GM13976 (cell line): ENCODE measurements at places on chromosomes 16 and 17.

GRCh38 chr16:89170346-89171215, 967 bp upstream of the CDH15 start:
- no peak for DNase-seq

DNA sequence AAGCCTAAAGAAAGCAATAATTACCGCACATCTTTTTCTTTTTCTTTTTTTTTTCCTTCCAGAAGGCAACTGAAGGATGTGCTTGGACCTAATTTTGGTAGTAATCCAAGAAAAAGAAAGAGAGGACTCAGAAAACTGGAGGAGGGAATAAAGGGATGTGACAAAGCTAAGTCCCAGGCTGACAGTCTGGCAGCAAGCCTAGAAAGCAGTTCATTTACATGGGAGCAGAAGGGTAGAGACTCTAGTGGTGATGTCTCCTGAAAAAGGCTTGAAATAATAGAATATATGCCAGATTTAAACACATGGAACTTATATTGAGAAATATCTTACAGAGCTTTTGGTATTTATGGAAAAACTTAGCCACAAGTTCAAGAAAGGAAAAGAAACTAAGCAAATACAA, 101.0 kb upstream of the SHISA6 start:
- DNase-seq: no peak

GRCh38 chr17:49082231-49082630, 50.3 kb upstream of the B4GALNT2 start:
- DNase-seq: no peak

GRCh38 chr17:37605813-37606505, 3.3 kb downstream of the SYNRG start:
- DNase-seq: peak; percentile 21

- DNase-seq: no peak
Measured at GRCh38 chr17:29031488-29031887, 11.5 kb upstream of the PIPOX start.

GRCh38 chr16:31055613-31056012, 18.4 kb downstream of the ZNF668 start:
- DNase-seq: no peak

GRCh38 chr17:38401459-38401858, 26.8 kb upstream of the ARHGAP23 start:
- DNase-seq: no peak

DNA sequence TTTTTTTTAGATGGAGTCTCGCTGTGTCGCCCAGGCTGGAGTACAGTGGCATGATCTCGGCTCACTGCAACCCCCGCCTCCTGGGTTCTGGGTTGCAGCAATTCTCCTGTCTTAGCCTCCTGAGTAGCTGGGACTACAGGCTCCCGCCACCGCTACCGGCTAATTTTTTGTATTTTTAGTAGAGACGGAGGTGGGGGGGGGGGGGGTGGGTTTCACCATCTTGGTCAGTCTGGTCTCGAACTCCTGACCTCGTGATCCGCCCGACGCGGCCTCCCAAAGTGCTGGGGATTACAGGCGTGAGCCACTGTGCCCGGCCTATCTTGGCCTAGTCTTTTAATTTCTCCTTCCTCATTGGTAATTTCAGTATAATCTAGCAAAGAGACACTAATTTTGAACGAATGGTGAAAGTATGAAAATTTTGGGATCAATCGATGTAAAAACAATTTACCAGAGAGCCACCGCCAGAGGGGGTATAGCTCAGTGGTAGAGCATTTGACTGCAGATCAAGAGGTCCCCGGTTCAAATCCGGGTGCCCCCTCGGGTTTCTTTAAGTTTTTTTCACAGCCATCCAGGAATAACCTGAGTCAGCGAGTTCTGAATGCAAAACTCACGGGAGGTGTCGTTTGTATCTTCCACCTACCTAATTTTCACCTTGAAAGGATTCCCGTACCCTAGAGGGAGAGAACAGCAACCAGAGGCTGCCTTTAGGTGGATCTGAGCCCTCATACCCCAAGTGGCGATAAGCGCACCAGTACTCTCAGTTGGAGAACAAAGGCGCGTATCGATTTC, 2.5 kb upstream of the LASP1 start:
- DNase-seq: no peak

DNA sequence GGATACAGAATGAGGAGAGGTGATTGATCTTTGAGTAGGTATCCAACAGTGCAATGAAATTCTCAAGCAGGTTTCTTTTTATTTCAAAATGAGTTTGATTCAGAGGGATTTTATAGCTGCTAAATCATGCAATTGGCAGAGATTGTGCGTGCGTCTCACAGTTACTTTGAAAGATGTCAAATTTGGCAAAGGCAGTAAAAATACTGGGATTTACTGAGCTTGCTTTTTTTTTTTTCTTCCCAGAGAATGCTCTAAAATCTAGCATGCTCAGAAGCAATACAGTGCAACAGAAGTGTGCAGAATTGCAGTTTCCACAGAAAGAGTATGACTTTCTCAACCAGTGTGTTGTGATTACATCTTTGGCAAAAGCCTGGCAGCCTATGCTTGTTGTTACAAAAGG, 410.7 kb upstream of the GOT2 start:
- DNase-seq: no peak

DNA sequence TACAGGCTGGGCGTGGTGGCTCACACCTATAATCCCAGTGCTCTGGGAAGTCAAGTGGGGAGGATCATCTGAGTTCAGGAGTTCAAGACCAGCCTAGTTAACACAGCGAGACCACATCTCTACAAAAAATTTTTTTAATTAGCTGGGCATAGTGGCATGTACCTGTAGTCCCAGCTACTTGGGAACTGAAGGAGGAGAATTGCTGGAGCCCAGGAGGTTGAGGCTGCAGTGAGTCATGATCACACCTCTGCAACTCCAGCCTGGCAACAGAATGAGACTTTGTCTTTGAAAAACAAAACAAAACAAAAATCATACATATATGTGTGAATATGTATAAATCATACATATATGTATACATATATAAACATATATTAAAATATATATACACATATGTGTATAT, 54.1 kb upstream of the MARCHF10 start:
- no peak for DNase-seq

DNA sequence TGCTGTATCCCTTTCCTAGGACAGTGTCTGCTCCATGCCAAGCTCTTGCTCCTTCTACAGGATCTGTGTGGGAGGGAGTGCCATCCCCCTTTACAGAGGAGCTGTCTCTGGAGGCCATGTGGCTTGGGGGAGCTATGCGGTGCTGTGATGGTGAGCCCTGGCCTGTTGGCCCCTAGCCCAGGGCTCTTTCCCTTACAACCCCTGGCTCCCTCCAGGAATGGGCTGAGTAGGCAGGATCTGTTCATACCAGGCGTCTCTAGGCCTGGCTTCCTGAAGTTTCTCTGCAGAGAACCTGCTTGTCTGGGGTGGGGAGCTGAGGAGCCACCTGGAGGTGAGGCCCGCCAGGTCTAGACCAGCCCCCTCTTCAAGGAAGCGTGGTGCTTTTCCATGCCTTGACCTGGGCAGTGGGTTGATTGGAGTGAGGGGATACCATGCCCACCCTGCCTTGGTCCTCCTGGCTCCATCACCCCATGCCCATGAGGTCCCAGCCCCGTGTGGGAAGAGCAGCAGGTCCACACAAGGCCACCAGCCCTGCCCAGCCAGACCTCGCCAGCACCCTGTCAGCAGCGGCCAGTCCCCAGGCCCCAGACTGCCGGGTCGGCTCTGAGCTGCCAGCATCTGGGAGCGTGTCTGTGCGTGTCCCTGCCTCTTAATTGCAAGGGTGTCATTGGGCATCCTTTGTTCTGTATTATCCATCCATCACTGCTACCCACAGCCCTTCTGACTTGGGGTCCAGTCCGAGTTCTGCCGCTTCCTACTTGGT, 14.7 kb downstream of the LLGL2 start:
- DNase-seq: no peak

GRCh38 chr16:29699324-29700219, 20.6 kb downstream of the QPRT start:
- no peak for DNase-seq

- DNase-seq: no peak
Measured at GRCh38 chr17:74573169-74573568, 5.9 kb upstream of the CD300H start.

DNA sequence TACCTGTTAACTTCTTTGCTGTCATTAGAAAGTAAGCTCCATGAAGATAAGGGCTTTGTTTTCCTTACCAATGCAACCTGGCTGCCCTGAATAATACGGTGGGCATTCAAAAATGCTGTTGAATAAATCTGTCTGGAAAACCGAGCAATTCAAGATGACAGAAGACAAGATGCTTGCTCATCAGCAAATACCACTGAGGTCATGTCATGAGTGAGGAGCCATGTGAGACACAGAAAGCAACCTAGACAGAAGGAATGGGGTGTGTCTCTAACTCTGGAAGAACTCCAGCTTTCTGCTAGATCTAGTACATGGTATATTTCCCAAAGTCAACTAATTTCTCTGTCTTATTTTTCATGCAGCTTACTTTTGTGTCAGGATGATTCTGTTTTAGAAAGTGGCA, 64.2 kb downstream of the STH start:
- DNase-seq: no peak

DNA sequence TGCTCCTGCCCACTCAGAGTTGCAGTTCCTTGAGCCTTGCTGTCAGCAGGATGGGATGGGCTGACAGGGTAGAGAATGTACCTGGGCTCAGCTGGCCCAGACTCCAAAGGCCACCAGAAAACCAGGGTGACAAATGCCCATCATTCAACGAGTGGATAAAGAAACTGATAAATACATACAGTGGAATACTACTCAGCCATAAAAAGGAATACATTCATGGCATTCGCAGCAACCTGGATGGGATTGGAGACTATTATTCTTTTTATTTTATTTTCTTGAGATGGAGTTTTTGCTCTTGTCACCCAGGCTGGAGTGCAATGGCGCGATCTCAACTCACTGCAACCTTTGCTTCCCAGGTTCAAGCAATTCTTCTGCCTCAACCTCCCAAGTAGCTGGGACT, 19.9 kb downstream of the SGSM2 start:
- DNase-seq: no peak

- no peak for DNase-seq
Measured at GRCh38 chr17:48528153-48528935, 2.5 kb downstream of the HOXB1 start.

GRCh38 chr16:1732071-1732470, 26.1 kb downstream of the MAPK8IP3 start:
- DNase-seq: no peak

- no peak for DNase-seq
Measured at GRCh38 chr16:58767581-58767980, 33.5 kb upstream of the GOT2 start.

- no peak for DNase-seq
Measured at GRCh38 chr17:17345294-17345597, 42.1 kb downstream of the NT5M start.

DNA sequence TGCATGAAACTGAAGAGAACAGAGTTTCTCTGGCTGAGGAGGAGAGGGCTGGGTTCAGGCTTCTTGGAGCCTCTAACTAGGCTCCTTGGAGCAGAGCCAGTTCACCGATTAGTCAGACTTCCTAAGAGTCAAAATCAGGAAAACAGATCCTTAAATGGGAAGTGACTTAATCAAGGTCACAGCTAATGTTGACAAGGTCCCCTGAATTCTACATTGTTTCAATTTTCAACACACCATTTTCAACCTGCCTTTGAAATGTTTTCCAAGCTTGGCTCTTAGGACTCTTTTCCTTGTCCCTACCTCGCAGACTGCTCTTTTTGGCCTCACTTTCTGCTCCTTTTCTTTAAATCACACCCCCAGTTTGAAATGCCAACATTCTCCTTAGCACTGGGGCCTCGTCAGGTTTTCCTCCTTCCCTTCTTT, 16.3 kb downstream of the MYL4 start:
- no peak for DNase-seq

DNA sequence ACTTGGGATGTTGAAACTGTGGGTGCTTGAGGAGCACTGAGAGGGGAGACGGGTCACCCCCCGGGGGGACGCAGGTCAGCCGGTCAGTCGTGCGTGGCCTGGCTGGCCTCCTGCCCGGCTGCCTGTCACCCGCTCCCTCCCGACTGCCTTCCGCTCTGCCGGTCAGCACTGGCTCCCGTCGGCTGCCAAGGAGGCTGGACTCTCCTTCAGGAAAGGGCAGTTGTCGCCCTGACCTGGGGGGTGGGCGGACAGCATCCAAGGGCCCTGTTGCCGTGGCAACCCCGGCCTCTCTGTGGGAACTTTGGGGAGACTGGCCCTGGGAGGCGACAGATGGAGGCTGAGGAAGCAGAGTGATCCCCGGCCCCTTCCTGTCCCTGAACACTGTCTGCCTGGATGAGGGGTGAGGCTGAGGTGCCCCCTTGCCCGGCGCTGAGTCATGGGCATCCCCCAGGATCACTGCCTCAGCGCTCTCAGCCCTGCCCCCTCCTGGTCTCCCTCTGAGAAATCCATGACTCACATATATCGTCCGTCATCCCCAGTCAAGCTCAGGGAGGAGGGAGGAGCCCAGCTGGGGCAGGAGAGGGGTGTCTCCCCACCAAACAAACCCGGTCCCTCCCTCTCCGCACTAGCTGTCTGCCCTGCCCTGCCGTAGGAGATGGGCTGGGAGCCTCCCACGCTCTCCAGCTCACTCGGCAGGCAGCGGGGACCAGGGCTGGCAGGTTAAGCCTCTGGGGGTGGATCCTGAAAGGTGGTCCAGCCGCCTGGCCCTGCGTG, at the start of gene ADGRG1:
Gene ADGRG1, plus strand, starts transcription at position 623 of the 774 bp plus-strand sequence. CDS start 21,658 bp downstream, outside the sequence.
- DNase-seq: peak; percentile 62

- no peak for DNase-seq
Measured at GRCh38 chr17:81427173-81428120, 32.2 kb downstream of the BAHCC1 start.

DNA sequence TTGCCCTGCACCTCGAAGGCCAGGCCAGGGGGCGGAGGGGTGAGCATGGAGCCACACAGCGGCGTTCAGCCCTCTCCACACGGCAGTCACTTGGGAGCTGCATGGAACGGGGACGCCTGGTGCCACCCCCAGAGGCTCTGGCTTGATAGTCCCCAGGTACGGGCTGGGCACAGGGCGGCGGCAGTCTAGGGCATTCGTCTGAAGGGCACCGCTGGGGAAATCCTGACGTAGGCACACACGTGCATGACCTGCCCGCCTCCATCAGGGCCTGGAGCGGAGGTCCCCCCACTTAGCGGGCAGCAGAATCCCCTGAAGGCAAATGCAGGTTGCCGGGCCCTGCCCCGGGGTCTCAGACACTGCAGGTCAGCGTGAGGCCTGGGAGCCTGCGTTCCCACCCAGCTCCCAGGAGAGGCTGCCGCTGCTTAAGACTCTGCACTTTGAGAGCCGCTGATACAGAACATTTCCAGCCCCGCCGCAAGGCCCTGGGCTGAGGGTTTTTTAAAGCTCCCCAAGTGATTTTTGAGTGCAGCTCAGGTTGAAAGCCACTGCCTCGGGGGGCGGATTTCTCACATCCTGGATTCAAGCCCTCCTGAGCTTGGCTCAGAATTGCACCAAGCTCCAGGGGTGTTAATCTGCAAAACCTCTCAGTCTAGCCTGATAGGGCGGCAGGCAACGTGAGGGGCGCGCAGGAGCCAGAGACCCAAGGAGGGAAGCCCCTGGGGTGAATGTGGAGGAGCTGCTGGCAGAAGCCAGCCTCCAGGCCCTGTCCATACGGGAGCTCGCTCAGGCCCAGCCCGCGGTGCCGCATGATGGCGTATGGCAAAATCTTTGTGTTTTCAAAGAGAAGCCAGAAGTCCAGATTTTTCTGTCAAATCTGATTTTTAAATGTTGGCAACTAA, 182.3 kb upstream of the GSE1 start:
- no peak for DNase-seq
